Hematopoietic multipotent progenitor cell treated with erythropoietin and hydrocortisone succinate and interleukin-3 and kit ligand, for 8 days (in vitro differentiated cells): ENCODE measurements at places on chromosomes 6 and 20.
A peak's percentile ranks its signal among the peaks of the same experiment; 100 is the strongest.

DNA sequence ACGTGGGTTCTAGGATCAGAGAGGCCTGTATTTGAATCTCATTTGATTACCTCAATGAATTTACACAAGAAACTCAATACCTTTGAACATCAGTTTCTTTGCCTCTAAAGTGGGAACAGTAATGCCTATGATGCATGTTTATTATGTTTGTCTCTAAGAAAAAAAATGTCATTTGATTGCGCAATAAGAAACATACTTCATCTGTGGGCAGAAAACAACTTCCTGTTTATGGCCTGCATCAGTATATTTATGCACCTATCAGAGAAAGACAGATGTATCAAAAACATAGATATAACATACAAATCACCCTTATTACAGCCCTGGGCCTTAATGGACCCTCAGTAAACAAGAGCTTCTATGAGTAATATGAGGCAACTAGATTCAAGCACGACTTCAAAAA, 516.4 kb upstream of the ARID1B start:
- DNase-seq, result no peak

- no peak for DNase-seq
Observed at GRCh38 chr20:20549704-20550103, 162.7 kb downstream of the RALGAPA2 start.

DNA sequence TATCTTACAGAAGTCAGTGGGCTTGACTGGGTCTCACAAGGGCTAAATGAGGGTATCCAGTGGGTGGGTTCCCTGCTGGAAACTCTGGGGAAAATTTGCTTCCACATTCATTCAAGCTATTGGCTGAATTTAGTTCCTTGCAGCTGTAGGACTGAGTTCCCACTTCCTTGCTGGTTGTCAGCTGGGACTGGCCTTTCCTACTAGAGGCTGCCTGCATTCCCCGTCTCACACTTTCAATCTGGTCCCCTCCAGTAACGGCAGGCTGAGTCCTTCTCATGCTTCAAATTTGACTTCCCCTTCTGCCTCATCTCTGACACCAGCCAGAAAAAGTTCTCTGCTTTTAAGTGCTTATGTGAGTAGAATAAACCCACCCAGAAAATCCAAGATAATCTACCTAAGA, 4.4 kb downstream of the CSNK2A1 start:
- DNase-seq, result no peak

DNA sequence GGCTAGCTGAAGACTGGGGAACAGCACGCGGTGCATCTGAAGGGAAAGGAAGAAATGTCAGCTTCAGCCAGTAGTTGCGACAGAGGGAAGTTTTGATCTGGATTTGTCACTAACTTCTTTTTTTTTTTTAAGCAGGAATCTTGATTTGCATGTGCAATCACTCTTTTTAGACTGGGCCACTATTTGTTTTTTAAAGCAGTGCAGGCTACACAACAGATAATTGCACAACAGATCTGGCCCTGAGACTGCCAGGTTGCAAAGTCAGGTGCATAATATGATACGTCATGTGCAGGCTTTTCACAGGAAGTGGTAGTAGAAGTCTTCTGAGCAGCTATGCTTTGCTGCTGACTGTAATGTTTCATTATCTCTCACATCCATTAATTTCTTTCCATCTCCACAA, 13.5 kb downstream of the PFDN4 start:
- no peak for DNase-seq

GRCh38 chr6:21279619-21280018, 313.9 kb upstream of the SOX4 start:
- DNase-seq, result no peak

DNA sequence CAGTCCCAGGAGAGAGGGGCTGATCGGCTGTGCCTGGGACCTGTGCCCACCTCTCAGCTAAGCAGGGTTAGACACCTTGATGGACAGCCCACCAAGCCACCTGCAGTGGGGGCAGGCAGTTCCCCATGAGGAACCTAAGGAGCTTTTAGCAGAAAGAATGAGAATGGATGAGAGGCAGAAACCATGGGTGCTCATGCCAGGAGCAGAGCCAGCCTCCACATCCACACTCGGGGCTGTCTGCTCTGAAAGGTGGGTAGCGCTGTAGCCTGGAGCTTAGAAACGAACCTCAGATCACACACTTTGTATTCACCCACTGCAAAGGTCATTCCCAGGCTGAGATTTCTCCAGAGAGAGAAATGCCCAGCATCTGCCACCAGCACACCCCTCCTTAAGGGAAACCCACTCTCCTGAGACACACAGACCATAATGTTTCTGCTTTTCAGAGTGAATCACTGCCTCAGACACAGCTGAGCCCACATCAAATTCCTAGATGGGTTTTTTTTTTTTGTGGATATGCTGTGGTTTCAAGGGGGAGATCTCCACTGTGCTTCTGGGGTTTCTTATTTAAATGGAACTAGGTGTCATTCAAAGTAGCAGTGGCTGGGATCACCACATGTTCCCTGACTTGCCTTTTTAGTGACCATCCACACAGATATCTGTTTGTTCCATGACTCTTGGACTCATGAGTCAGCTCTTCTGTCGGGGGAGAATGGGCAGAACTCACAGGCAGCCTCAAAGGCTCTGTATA, 218.9 kb downstream of the EYA2 start:
- no peak for DNase-seq

GRCh38 chr6:2410656-2411380, 165.4 kb upstream of the GMDS start:
- no peak for DNase-seq

GRCh38 chr6:73503027-73503772, 17.6 kb downstream of the EEF1A1 start:
- DNase-seq, result no peak

DNA sequence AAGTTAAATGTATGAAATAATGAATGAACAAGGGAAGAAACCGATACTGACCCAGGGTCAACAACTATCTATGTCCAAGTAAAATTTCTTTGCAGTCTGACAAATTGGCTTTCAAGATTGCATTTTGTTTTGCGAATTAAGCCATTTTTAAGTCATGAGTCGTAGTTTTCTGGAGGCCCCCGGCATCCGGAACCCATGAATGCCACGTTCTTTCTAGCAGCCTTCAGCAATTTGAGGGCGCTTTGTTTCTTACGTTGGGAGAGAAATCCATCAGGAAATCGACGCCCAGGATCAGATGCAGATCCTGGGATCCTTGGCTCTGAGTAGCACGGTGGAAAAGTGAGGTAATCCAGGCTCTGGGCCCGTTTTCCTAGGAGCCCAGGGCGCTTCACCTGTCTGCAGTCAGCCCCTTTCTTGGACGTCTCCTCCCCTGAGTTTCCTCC, 309 bp upstream of the ABRACL start:
- no peak for DNase-seq

DNA sequence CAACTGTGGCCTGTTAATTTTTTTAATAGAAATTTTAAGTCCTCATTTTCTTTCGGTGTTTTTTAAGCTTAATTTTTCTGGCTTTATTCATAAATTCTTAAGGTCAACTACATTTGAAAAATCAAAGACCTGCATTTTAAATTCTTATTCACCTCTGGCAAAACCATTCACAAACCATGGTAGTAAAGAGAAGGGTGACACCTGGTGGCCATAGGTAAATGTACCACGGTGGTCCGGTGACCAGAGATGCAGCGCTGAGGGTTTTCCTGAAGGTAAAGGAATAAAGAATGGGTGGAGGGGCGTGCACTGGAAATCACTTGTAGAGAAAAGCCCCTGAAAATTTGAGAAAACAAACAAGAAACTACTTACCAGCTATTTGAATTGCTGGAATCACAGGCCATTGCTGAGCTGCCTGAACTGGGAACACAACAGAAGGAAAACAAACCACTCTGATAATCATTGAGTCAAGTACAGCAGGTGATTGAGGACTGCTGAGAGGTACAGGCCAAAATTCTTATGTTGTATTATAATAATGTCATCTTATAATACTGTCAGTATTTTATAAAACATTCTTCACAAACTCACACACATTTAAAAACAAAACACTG, 10.1 kb downstream of the HFE start:
- DNase-seq, result peak; percentile 81

DNA sequence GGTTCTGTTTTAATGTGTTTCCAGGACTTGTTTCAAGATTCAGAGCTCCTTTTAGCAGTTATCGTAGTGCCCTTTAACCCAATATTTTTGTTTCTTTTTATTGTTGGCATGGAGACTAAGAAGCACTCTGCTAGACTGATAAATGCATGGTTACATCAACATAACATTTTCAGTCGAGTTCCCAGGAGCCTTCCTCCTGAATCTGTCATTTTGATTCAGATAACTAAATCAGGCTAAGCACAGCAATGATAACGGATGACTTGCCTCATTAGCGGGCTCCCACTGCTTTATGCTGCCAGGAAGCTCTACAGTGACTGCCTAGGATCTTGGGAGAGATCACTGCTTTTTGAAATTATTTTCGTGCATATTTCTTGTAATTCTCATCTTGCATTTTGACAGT, 772.8 kb upstream of the GJE1 start:
- DNase-seq, result no peak

DNA sequence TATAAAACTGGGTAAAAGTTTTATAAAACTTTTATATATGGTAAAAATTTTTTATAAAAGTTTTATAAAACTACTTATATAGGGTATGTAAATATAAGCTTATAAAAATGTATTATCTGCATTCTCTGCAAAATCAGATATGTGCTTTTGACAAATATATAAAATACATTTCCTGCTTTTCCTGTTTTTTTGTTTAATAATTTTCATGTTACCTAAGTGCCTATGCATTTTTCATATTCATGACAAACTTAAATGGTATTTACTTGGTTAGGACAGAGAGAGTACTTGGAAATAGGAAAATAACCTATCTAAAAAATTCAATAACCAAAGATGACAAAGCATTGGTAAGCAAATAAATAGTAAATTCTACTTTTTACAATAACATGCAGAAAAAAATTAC, 41.2 kb downstream of the ADGRG6 start:
- DNase-seq, result no peak

GRCh38 chr6:75350808-75351207, 66.2 kb upstream of the TMEM30A start:
- no peak for DNase-seq

DNA sequence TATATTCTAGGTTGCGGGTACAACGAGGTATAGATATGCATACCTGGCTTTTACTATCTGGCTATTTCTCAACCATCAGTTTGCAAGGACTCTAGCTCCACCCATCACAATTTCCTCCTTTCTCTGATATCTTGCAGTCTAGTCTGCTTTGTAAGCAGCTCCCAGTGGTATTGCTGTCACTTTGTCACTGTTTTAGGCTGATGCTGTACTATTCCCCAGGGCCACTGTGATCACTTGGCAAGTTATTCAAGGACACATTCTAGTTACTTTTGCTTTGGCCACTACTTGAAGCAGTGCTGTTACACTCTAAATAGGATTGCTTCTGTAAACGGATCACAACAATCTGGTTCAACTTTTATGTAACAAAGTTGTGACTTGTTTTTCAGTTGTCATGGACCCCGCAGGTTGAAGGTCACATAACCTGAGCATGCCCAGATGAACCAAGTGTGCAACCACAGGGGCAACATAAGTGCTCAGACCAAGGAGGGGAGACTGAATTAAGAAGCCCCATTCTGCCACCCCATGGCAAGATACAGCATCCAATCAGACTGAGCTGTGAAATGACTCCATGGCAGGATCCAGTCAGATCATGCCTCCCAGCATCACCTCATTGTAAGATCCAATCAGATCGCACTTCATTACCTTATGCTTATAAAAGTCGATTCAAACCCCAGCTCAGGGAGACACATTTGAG, 588.4 kb upstream of the CITED2 start:
- no peak for DNase-seq

DNA sequence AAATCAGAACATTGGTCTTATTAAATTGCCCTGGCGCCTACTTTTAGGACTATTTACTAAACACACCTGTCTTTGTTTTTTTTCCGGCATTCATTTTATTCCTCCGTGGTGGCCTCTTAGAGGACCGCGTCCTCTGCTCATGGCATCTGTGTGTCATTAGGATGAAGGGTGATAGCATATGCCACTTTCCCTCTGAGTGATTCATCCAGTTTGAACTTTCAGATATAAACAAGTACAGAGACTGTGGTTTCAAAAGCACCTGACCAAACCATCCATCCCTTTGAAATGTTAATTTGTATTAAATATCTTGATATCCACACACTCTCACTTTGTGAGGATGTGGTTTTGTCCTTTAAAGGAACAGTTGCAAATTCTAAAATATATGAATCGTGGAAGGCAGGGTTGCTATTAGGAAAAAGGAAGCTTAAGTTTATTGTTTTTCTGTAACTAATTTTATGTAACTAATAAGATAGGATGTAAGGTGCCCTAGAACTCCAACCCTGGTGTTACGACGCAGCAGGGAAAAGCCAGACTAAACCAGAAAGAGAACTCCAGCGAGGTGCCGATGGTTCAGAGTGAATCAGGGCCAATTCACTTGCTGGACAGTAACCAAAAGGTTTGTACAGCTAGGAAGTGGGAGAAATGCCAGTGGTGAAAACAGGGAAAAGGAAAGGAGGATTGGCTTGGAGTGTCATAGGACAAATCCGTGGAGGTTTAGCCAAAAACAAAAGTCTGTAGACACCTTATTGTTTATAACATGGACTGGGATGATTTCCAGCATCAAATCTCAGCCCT, 98.7 kb downstream of the SHLD1 start:
- DNase-seq, result no peak

DNA sequence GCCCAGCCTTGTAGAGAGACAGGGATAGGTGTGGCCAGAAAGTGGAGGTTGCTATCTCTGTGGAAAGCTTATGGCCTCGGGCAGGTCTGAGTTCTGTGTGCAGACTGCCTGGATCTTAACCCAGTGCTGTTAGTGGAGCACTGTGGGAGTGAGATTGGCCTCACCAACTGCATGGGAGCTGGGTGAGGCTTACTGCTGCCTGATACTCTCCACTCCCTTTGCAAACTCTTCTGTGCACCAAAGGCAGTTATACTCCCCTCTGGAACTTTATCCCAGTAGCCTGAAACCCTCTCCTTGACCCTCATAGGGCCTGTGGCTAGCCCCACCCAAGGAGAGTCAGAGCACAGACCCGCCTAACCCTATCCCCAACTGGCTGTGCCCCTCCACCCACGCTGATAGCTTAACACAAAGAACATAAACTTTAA, 41.4 kb upstream of the PKIB start:
- DNase-seq, result no peak

GRCh38 chr6:111338843-111339242, 144.2 kb downstream of the REV3L start:
- no peak for DNase-seq

GRCh38 chr20:35226884-35227681, 593 bp downstream of the MMP24 start:
- peak; percentile 42 for DNase-seq

- no peak for DNase-seq
Observed at GRCh38 chr6:12394170-12394569, 104.0 kb downstream of the EDN1 start.
